ENCODE measurements at places on chromosomes 2 and 18.
A peak's percentile ranks its signal among the peaks of the same experiment; 100 is the strongest.

GRCh38 chr18:371609-371982, 103.7 kb upstream of the THOC1 start:
- DNase-seq, result no peak

DNA sequence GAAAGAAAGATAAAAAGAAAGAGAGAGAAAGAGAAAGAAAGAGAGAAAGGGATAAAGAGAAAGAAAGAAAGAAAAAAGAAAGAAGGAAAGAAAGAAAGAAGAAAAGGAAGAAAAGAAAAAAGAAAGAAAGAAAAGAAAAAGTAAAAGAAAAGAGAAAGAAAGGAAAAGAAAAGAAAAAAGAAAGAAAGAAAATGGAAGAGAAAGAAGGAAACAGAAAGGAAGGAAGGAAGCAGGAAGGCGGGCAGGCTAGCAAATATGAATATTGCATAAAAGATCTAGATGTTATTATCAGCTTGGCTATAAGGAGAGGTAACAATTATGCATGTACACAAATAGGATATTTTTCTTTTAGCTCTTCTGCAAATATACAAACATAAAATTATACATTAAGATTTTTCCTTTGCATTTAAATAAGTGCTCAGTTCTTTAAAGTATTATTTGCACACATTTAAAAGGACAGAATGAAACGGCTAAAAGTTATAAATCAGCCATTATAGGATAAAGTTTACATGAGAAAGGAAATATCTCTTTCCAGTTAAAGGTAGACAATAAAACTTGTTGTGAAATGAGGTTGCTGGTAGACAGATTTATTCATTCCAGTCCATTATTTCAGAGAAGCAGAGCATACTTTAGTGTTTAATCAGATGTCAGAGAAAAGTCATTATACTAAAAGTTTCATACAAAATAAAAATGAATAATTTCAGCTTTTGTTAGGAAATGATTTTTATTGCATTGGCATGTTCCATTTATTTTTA, 511.4 kb downstream of the KCNJ3 start:
- no peak for DNase-seq

- no peak for DNase-seq
Observed at GRCh38 chr2:19416083-19416482, 57.7 kb upstream of the OSR1 start.

- DNase-seq, result no peak
Observed at GRCh38 chr18:5508821-5509220, 35.0 kb downstream of the EPB41L3 start.

DNA sequence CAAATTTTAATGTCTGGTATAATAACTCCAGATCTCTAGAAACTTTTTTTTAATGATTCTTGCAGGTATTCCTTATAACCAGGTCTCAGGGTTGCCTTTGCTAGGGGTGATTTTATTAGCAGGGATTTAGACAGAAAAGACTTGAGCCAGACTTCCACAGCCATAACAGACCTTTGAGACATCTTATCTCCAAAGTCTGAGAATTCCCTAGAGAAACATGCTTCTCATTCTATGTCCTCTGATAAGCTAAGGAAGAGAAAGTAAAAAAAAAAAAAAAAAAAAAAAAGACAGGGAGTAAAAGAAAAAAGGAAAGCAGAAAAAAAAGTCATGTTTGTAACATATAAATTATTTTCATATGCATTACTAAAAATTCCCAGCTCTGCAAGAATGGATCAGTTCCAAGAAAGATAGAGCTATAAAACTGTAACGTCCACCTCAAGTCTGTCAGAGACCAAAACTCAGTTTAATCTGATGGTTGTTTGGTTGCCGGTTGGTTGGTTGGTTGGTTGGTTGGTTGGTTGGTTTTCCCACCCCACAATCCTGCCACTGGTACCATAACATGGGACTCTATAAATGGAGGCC, 153.8 kb downstream of the COL6A3 start:
- no peak for DNase-seq

GRCh38 chr2:205954707-205955106, 131.3 kb downstream of the INO80D start:
- DNase-seq, result no peak

DNA sequence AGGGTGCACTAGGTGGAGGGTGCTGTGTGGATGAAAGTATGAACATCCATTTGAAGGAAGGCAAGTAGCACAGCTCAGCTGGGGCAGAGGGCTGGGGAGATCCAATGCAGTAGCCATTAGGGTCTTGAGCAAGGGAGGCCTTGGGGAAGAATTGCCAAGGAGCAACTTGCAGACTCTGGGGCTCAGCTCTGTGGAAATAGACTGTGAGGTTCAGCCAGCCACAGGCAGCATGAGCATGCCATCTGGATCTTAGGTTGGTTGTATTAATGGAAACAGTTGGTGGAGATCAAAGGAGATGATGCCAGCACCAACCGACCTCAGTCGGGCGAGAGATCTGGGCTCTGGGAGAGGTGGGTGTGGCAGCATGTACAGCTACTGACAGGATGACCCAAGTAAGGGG, 5.6 kb downstream of the ZAP70 start:
- DNase-seq, result no peak

- DNase-seq, result no peak
Observed at GRCh38 chr18:58556331-58557007, 72.4 kb downstream of the ALPK2 start.

DNA sequence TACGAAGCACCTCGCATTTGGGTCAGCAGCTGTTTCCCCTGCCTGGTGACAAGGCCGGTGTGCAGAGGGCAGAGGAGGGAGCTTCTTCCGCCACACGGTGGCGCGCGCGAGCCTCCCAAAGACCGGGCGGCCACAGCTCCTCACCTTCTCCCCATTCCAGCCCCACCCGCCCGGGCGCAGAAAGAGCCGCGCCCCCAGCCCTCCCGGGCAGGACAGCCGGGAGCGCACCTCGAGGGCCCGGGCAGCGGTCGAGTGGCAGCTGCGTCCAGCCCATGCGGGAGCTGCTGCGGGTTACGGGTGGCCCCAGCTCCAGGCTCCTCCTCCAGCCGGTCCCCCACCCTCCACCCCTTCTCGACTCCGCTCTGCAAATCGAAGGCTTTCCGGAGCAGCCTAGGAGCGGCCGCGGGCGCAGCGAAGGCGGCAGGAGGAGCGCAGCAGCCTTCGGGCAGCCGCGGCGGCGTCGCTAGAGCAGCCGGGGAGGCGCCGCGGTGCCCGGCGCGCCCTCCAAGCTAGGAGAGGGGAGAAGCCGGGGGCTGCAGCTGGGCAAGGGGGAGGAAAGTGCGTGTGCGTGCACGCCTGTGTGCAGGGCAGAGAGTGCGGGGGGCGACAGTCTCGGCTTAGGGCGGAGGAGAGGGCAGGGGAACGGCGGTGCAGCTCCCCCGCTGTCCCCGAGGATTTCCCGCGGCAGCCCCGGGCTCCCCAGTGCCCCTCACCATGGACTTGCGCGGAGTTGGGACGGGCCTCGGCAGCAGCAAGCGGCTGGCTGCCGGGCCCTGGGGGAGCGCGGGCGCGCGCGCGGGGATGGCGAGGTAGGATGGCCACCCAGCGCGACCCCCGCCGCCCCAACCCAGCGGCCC, at the start of gene CCDC85A:
CCDC85A (plus strand) TSS at position 348 of the 857 bp plus-strand sequence. CDS start 635 bp downstream, outside the sequence.
- DNase-seq, result peak; percentile 45

GRCh38 chr2:205032093-205032551, 486.8 kb downstream of the PARD3B start:
- DNase-seq, result no peak

- DNase-seq, result no peak
Observed at GRCh38 chr2:133518700-133519344, 49.4 kb downstream of the NCKAP5 start.
